ENCODE measurements at places on chromosomes 16 and 17.

DNA sequence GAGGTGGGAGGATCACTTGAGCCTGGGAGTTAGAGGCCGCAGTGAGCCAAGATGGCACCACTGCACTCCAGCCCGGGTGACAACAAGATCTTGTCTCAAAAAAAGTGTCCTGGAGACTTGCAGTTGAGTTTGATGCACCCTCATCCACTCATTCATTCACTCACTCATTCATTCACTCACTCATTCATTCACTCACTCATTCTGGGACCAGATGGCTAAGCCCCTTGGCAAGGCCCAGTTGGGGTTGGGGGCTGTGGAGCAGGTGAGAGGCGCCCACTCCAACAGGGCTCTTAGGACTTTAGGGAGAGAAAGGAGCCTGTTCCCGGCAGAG is 1.1 kb upstream of the AATK start:
- no peak for DNase-seq

- peak; percentile 20 for DNase-seq
Measured at GRCh38 chr17:75720656-75721462, at the start of gene ITGB4. Gene ITGB4 (plus strand): TSS chr17:75721459. CDS start chr17:75724704, 3,245 bp downstream.

DNA sequence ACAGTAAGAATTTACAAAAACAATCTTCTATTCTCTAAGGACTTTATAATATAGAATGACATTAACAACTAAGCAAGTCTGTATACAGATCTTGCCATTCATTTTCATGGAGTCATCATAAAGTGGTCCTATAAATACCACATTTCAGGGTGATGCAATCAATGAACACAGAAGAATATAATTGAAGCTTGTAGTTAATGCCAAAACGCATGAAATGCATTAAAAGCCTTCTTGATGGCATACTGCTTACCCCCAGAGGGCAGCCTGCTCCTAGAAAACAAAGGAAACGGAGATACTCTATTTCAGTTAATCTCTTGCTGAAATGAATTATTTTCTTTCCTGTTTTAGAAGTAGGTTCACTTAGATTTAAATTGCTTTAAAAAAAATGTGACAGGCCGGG is 45.2 kb upstream of the STAC2 start:
- DNase-seq = peak; percentile 71

DNA sequence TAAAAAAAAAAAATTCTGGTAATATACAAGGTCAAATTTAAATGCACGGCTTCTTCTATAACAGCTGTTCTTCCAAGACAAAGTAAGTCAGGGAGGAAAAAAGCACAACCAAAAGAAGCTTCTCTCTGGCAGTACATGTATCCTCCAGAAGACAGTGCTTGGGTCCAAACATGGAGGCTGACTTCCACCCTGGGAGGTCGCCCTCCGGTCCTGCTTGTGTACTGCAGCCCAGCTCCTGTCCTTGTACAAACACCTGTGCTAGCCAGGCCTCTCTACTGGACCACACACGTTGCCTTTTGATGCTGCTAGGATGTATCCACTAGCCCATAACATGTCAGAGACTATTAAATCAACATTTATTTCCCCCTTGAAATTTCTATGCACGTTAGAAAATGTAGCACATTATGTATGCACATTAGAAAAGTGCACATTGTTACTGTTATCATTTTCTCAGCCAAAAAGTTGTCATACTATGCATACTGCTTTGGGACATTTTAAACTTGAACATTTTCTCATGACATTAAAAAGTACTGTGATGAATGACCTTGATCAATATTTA is 21.9 kb downstream of the TEKT3 start:
- no peak for DNase-seq

GRCh38 chr17:1590029-1590746 is 27.6 kb upstream of the PITPNA start:
- no peak for DNase-seq

- DNase-seq = no peak
Measured at GRCh38 chr17:70091696-70092095, 16.7 kb downstream of the KCNJ16 start.

DNA sequence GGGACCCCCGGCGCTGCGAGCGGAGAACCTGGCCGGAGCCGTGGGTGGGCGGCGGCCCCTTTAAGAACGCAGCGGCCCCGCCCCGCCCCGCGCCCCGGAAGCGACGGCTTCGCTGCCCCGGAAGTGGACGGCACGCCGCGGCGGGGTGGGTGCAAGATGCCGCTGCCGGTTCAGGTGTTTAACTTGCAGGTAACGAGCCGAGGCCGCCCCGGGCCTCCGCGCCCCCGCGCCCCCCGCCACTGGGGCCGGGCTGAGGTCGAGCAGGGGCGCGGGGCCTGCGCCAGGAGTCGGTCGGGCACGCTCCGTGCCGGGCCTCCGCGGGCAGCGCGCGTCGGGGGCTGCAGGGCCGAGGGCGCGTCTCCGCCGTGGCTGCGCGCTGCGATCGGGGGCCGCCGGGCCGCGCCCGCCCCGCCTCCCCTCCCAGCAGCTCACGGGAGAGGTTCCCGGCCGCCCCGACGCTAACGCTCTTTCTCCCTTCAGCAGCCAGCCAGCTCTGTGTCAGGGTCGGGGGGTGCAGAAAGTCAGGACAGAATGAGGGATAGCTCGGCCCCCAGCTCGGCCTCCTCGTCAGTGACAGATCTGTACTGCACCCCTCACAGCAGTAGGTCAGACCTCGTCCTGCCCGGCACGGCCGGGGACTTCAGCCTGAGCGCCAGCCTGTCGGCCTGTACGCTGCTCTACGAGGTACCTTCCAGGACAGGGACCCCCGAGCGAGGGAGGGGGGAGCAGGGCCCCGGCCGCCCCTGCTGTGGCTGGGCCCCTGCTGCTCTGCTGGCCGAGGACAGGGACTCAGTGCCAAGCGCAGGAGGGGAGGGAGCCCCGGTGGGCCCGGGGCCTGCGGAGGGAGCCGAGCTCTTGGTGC is at the start of the genes GPS1 and RFNG:
TSS of gene GPS1 (plus strand) at position 123 of the 862 bp plus-strand sequence. CDS start at position 157, 34 bp downstream.
TSS of gene RFNG (minus strand) at position 36 of the 862 bp plus-strand sequence. CDS start 45 bp downstream, outside the sequence.
- DNase-seq = peak; percentile 66

GRCh38 chr17:27780828-27781404 is 19.4 kb downstream of the NOS2 start:
- DNase-seq = no peak

DNA sequence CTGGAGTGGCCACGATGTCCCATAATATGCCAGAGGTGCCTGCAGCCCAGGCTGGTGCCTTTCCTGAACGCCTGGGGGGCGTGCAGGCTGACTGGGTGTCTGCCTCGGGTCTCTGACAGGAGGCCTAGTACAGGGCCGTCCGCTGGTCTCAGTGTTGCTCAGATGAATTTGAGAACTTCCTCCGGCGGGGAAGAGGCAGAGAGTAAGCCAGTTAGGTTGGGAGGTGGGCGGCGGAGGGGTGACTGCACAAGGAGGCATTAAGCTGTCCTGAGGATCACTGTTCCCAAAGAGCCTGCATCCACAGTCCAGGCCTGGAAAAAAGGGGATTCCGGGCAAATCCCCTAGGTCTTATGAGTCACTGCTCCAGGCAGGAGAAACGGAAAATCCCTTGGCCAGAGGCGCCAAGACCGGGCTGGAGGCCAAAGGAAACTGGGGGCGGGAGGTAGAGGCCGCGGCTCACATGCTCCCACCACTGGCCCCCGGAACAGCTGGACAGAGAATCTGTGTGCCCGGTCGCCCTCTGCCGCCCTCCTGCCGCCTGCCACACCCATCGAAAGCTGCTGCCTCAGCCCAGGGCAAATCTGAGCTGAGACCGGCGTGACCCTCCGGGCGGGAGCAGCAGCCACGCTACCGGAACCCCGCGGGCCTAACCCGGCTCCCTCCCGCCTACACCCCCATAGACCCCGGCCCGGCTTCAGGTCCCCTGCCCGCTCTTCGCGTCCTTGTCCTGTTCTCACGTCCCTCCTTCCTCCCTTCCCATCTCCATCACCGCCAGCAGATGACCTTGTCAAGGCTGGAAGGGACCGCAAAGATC is 1.2 kb downstream of the TRIM47 start:
- peak; percentile 45 for DNase-seq

- DNase-seq = no peak
Measured at GRCh38 chr17:50280068-50280467, 5.8 kb downstream of the TMEM92 start.

DNA sequence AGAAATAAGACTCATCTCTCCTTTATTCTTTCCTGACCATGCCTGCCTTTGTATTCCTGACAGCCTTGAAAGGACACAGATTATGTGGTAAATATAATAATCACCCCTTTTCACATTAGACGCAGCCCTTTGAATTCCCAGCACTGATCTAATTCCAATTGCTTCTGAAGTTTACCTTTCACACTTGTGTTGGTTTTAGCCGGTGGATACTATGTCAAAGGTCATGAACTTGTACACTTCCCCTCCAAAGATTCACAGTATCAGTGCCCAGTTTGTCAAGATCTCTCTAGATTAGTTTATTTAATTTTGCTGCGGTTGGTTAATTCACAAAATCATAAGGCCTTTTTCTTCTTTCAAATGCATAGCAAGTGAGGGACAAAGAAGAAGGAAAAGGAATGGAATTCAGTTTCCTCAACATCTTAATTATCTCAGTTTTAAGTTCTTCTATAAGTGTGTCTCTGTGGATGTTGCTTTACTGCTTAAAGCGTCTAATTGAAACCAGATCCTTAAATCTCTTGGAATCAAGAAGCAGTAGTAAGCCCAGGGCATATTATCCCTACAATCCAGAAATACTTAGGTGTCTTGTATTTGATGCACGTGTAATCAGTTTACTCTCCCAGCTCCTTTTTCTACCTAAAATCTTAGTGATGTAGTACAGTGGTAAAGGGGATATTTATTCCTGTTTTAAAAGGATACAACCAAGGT is 174.3 kb upstream of the TBX2 start:
- no peak for DNase-seq

- DNase-seq = no peak
Measured at GRCh38 chr16:8885674-8886592, 3.8 kb downstream of the LITAFD start.

- DNase-seq = no peak
Measured at GRCh38 chr17:74465378-74466110, 890 bp upstream of the CD300A start.

DNA sequence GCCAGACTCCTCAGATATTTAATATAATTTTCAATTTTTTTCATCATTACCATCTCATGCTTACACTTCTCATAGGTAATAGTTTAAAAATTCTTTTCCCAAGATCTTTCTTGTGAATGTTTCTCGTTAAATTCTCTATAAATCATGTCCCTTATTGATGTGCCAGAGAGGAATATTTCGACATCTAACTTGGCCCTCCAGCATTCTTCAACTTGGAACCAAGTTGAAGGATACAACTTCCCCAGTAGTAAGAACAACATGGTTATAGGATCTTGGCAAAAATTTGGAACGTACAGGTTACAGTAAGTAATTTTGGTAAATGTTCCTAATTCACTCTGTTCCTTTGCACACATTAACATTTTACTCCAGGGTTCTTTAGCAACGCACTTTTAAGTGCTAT is 731.8 kb downstream of the CDH11 start:
- DNase-seq = no peak

GRCh38 chr16:4328046-4328781 is 12.3 kb downstream of the GLIS2 start:
- DNase-seq = peak; percentile 57

DNA sequence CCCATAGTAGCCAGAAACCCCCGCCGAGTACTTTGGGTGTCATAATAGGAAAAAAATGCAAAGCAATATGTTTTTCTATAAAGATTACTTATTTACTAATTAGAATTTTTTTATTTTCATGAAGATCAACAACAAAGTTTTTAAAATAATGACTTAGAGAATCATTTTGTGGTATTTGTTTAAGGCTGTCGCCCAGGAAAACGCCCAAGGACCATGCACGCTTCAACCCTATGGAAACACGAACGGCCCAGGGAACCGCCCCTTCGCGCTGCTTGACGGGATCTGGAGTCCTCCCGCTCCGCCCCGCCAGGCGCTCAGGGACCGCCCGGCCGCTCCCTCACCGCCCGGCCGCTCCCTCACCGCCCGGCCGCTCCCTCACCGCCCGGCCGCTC is 408 bp upstream of the KPNA2 start:
- no peak for DNase-seq

DNA sequence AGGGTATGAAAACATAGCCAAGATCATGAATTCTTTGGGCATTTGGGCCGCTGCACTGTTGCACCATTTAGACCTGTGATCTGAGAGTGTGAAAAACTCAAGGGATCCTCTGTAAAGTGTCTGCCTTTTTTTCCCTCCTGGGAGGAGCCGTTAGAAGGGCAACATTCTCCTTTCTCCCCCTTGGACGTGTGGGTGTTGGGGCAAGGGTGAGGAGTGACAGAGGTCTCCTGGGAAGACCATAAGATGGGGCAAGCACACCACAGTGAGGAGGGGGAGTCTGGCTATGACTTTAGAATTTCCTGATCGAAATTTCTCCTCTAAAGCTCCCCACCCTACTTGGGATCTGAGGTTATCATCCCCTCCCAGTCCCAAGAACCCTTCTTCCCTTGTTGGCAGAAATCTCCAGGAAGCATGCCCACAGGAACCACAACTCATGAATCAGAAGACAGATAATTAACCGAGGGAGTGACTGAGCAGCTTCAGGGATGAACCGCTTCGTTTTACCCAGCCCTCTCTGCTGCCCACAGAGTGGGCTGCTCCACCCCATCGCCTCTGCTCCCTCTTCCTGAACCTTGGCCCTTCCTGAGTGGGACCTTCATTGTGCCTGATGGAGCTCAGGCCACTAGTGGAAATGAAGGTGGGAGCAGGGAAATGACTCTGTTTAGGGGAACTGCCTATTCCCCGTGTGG is 4.2 kb downstream of the ITGB3 start:
- DNase-seq = no peak

GRCh38 chr17:40500190-40500589 is 1.2 kb downstream of the TNS4 start:
- DNase-seq = no peak

- DNase-seq = peak; percentile 65
Measured at GRCh38 chr17:79045842-79046196, 21.9 kb downstream of the C1QTNF1 start.

DNA sequence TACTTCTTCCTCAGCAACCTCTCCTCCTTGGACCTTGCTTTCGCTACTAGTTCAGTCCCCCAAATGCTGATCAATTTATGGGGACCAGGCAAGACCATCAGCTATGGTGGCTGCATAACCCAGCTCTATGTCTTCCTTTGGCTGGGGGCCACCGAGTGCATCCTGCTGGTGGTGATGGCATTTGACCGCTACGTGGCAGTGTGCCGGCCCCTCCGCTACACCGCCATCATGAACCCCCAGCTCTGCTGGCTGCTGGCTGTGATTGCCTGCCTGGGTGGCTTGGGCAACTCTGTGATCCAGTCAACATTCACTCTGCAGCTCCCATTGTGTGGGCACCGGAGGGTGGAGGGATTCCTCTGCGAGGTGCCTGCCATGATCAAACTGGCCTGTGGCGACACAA is 429 bp downstream of the OR2C1 start:
- no peak for DNase-seq

GRCh38 chr17:28864991-28865849 is 10.4 kb downstream of the ERAL1 start:
- no peak for DNase-seq

- DNase-seq = no peak
Measured at GRCh38 chr17:31582151-31582907, 190.9 kb downstream of the RAB11FIP4 start.

- peak; percentile 73 for DNase-seq
Measured at GRCh38 chr17:79800325-79801155, 3.7 kb upstream of the CBX8 start.
